ENCODE measurements at places on chromosomes 12 and 14.

- DNase-seq, result no peak
These were observed 472.3 kb downstream of the GLT1D1 start for GRCh38 chr12:129325566-129325965.

DNA sequence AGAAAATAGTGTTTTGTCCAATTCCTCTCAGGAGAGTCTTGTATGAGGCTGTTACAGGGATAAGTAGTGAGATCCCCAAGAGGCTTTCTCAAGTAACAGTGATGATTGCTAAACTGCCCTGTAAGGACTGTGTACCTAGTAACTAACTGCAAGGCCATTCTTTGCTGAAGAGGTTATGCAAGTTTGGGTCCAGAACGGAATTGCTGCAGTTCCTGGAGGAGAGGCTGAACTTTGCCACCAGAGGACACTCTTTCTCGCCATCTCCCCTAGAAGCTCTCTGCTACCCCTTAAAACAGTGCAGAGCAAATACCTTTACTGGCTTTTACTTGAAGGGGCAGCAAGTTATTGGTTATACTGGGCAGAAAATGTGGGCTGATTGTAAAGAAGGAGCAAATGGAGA is 180.0 kb downstream of the RBM19 start:
- no peak for DNase-seq

DNA sequence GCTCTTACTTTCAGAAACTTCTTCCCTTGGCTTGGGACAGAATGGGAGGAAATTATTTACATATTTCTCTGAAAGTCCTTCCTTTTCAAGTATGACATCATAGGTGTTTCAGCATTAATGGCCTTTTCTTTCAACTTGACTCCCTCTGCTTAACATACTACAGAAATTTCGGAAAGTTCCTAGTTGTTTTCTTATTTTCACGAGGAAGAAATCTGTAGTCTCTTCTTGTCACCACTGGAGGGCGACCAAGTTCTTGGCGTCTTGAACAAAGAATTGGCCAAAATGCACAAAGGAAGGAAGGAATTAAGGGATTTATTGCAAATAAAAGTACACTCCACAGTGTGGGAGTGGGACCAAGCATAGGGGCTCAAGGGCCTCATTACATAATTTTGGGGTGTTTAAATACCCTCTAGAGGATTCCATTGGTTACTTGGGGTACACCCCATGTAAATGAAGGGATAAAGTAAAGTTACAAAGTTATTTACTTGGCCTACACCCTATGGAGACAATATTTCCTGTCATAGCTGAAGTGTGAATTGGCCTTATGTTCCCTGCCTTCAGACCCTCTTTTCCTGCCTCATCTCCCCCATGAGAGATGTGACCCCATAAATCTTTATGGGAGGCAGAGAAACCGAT is 70.4 kb downstream of the RPL10L start:
- no peak for DNase-seq

DNA sequence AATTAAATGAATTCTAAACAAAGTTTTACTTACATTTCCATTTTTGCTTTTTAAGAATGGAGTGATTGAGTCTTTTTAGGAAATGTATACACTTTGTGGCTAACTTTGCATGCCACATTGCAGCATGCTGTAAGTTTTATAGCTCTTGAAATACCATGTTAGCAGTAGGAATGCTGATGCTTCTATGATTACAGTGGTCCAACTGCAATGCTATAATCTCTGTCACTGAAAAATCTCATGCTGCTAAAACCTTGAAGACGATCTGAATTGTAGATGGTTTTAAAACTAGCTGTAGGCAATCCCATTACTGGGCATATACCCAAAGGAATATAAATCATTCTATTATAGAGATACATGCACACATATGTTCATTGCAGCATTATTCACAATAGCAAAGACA is 127.6 kb downstream of the WIF1 start:
- no peak for DNase-seq

DNA sequence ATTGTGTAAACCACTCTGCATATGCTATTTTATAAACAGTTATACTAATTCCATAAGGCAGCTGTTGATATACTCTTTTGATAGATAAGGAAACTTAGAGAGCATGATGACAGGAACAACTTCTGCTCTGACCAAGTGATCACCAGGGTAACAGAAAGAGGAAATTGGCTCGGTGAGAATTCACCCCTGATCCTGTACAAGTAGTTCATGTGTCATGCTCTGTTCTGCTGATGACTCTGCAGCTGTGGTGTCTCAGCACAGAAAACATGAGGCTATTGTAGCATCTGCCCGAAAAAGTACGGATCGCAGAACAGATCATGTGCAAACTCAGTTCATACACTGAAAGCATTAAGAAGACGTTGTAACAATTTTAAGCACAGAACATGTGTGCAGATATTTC is 345.0 kb downstream of the LRIG3 start:
- peak; percentile 28 for DNase-seq

DNA sequence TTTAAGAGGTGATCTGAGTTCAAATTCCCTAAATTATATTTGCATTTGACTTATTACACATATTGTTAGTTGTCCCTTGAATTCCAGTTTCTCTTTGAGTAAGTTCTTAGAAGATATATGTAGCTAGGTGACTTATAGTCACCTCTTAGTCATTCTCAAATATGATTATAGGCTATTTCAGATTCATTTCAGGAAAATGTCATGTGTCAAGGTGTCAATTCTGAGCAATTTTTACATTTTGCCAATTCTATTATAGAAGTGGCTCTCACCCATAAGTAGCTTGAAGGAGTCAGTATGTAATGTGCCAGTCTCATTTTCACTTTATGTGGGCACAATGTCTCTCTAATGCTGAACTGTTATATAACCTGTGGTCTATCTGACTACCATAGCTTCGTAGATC is 623.4 kb downstream of the DIO2 start:
- DNase-seq, result no peak

DNA sequence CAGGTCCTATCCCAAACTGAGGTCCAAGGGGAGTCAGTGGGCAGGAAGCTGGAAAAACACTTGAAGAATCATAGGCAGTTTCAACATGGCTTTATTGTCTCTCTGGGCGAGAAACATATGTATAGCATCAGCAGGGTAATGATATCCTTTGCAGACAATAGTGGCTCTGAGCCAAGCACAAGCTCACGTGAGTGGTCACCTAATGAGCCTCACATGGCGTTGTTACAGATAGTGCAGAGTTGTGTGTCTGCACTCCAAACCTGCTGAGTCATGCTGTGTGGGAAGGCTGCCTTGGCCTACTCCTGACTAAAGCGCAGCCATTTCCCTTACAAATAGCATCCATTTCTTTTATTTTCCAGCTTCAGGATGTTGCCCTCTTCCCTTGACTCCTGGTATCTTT is 105.2 kb upstream of the SYT1 start:
- peak; percentile 27 for DNase-seq

DNA sequence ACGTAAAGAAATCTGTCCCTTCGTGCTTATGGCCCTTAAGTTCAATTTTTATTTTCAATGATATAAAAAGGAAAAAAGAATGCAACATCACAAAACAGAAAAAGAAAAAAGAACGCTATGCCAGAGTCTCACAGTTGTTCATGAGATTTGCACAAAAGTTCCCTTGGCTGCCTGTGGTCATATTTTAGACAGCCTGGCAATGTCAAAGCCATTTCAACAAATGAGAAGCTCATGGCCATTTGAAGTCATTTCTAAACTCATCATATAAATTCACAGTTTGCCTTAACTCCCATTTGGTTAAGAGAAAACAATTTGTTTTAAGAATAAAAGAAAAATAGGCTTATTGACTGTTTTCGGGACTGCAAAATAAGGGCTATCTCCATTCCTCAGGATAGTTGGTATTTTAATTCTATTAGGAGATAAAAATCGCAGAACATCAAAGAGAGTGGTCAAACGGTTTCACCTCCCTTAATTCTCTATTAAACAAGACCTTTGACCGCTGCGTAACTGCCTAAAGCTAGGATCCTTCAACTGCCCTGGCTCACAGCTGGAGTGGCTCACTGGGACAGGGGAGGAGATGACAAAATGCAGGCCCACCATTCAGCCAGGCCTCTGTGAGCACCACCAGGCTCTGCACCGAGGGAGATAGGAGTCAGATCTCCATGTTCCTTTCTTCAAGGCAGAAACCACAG is 119.2 kb upstream of the DAAM1 start:
- DNase-seq, result no peak

- no peak for DNase-seq
These were observed 960.3 kb downstream of the VRK1 start for GRCh38 chr14:97757491-97757890.

DNA sequence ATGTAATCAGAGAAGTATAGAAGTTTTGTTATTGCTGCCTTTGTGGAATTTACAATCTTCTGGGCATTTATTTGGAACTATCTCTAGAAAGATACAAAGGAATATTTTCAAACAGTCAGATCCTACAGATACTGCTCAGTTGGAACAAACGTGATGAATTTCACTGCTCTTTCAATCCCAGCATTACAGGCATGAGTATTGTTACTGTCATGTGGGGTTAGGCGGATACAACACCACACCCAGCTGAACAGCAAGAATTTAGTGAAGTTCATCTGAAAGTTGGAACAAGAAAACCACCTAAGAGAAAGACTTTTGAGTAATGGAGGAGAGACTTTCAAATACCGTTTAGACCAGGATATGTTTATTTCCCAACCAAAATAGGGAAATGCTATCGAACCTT is 123.3 kb upstream of the PLXNC1 start:
- no peak for DNase-seq

- DNase-seq, result no peak
These were observed 253.0 kb downstream of the DAD1 start for GRCh38 chr14:22336031-22336430.

GRCh38 chr12:123038966-123039365 is 58.5 kb downstream of the ARL6IP4 start:
- no peak for DNase-seq

- DNase-seq, result no peak
These were observed 199.3 kb upstream of the PWP1 start for GRCh38 chr12:107486140-107486892.

DNA sequence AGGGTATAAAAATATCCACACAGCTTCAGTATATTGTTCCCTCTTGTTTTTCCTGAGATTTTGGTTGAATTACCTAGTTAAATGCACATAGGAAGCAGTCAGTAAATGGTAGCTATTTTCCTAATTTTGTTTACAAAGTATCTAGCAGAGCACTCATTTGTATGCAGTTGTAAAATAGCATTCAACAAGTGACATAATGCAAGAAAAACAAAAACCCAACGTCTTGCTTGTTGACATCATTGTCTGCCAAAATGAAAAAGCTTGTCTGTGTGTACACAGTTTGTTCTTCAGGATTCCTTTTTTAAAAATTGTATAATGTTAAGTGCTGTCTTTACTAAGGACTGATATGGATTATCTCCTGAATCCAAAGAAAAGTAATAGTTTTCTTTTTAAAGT is 2.7 kb downstream of the VRTN start:
- DNase-seq, result no peak

DNA sequence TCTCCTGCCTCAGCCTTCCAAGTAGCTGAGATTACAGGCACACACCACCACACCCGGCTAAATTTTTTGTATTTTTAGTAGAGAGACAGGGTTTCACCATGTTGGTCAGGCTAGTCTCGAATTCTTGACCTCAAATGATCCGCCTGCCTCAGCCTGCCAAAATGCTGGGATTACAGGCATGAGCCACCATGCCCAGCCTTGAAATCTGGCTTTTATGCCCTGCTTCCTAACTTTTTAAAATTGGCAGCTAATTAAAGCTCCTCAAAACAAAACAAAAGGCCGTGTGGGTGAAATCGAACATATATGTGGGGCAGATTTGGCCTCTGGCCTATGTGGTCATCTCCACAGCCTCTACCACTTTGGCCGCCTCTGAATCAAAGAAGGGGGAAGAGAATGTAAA is 37.9 kb downstream of the KCTD10 start:
- DNase-seq, result no peak

DNA sequence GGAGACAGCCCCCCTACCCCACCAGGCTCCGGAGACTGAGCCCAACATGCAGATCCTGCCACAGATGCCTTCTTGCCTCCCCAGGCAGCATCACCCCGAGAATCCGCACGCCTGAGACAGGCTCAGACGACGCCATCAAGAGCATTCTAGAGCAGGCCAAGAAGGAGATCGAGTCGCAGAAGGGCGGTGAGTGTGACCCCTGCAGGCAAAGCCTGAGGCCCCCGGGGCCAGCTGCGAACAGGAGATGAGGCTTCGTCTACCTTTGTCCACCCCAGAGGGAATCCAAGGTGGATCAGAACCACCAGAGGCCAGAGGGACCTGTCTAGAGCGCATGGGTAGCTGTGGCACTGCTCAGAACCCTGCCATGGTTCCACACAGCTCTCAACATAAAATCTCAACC is 56.9 kb downstream of the PHETA1 start:
- DNase-seq, result no peak

DNA sequence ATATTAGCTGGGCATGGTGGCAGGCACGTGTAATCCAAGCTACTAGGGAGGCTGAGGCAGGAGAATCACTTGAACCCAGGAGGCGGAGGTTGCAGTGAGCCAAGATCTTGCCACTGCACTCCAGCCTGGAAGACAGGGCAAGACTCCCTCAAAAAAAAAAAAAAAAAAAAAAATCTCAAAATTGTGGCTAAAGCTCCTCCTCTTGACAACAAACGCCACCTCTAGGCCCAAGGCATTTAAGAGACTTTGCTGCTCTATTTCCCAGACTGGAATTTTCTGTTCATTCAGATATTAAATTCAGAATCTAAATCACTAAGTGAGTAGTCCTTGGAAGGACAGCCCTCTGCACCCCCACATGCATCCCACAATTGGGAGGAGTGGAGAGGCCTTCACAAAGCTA is 1.4 kb downstream of the ZFYVE1 start:
- DNase-seq, result no peak

- no peak for DNase-seq
These were observed 297.9 kb upstream of the G2E3 start for GRCh38 chr14:30260833-30261607.

DNA sequence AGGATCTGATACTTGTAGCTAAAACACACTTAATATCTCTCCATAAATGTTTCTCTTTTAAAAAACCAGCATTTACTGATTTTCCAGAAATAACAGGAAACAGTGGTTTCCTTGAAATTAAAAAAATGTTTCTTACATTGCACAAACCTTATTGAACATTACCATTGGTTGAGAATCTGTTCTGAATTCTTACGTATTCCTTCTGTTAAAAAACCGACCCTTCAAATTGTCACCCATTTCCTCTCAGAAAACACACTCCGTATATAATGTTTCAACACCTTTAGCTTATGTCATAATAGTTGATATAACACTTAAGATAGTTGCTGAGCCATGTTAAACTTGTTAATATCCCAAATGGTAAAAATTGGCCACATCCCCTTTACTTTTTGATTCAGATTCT is 51.2 kb downstream of the MSRB3 start:
- DNase-seq, result no peak

DNA sequence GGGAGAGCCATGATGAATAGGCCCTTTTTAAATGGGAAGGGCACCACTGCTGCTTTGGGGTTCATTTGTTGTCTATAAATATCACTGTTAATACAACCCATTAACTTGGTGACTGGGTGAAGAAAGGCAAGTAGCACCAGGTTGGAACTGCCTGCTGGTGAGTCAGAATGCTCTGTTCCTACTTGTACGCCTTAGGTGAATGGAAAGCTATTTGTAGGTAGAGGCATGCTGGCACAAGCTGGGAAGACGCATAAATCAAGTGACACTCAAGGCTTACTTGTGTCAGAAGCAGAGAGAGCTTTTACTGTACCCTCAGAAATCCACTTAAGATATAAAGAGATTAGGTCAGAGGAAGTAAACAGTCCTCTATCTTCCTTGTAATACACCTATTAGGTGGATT is 142.5 kb downstream of the TMX1 start:
- no peak for DNase-seq

GRCh38 chr12:32445356-32445755 is 46.0 kb downstream of the FGD4 start:
- DNase-seq, result no peak

Data from AG09309 (cell line).